Activated CD4-positive, alpha-beta T cell treated with anti-CD3 and anti-CD28 coated beads for 48 hours (primary cell): ENCODE measurements at places on chromosomes 4 and X.
A peak's percentile ranks its signal among the peaks of the same experiment; 100 is the strongest.

DNA sequence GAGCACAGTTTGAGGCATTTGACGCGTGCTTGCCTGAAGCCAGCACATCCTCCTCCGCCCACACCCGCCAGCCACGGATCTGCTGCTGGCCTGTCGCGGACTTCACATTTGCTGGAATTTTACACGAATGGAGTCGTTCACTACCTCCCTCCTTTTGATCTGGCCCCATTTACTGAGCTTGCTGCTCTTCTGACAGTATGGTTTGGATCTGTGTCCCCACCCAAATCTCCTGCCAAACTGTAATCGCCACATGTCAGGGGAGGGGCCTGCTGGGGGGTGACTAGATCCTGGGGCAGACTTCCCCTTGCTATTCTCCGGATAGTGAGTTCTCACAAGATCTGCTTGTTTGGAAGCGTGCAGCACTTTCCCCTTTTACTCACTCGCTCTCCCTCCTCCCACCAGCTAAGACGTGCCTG is 19.9 kb upstream of the CPLX1 start:
- DNase-seq: no peak

GRCh38 chr4:86560447-86560846 is 33.7 kb upstream of the PTPN13 start:
- DNase-seq: no peak

GRCh38 chrX:73916931-73917667 is 354.1 kb downstream of the CHIC1 start:
- no peak for DNase-seq

GRCh38 chr4:2785613-2786012 is 7.3 kb upstream of the SH3BP2 start:
- DNase-seq: peak; percentile 57

- DNase-seq: peak; percentile 28
Measured at GRCh38 chrX:10158279-10159144, 1.7 kb downstream of the CLCN4 start.

DNA sequence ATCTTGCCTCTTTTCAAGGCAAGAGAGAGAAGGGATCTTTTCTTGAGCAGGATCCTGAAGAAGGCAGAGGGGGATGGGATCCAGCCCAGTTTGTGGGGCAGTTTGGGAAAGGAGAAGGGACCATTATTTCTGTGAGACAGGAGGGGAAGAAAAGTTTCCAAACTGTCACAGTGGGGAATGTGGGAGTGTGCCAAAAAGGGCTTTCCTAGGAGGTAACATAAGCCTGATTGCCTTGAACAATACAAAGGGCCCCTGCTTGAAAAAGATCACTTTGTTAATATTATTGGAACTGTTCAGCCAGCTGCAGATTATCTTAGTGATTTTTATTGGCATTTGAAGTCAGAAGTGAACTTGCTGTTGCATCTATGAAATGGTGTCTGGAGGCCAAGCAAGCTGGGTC is 55.2 kb downstream of the MTM1 start:
- no peak for DNase-seq

- DNase-seq: peak; percentile 3
Measured at GRCh38 chr4:17511051-17511450, 839 bp downstream of the QDPR start.

DNA sequence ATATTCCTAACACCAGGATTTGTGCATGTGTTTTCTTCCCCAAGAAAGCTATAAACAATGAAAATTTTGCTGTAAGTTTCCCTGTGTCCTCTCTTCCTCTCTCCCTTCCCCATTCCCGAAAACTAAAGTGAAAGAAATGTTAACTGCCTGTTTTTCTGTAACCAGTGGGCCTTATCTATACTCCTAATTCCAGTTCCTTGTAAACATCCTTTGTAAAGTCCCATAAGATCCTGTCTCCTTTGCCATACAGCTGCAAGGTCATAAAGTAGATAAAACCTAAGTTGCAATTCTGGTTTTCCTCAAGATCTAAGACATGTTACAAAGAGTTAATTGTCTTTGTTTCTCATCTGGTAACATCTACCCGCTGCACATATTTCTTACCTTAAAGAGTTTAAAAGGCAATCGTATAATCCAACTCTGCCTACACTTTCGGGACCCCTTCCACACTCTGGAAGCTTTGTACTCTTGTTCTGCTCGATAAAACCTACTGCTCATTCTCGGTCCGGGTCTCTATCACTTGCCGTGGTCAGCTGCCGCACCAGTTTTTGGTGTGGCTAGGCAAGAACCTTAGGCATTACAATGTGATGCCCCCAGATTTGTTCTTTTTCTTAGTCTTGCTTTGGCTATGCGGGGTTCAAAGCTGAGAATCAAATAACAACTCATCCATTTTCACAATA is 20.5 kb downstream of the UGT2B7 start:
- DNase-seq: no peak

- no peak for DNase-seq
Measured at GRCh38 chr4:163755013-163755412, 260.5 kb downstream of the TMA16 start.

DNA sequence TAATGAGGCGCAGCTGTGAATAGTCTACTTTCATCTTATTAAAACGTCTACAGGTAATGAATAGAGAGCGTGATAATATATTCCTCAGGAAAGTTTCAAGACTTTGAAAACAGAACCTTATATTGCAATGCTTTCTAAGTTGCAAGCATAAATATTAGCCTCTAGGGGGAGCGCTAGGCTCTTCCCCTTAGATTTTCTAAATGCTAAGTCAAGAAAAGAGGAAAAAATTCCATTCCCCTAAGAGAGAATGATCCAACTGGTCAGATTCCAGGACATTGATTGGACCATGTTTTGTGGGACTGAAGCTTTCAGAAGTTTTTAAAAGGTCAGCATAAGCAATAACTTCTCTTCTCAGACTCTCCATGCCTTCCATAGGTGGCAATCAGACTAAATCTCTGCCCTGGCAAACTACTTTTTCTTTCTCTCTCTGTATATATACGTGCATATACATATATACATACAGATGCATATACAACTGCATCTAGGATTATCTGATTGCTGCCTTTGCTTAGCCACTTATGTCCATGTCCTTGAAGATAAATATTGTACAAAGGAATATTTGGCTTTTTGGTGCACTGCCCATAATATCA is 492.9 kb downstream of the INPP4B start:
- DNase-seq: no peak

- peak; percentile 31 for DNase-seq
Measured at GRCh38 chr4:26152056-26152455, 168.8 kb upstream of the RBPJ start.

- DNase-seq: no peak
Measured at GRCh38 chrX:81377329-81377728, 175.4 kb downstream of the SH3BGRL start.

GRCh38 chr4:125388613-125389012 is 73.9 kb downstream of the FAT4 start:
- no peak for DNase-seq

DNA sequence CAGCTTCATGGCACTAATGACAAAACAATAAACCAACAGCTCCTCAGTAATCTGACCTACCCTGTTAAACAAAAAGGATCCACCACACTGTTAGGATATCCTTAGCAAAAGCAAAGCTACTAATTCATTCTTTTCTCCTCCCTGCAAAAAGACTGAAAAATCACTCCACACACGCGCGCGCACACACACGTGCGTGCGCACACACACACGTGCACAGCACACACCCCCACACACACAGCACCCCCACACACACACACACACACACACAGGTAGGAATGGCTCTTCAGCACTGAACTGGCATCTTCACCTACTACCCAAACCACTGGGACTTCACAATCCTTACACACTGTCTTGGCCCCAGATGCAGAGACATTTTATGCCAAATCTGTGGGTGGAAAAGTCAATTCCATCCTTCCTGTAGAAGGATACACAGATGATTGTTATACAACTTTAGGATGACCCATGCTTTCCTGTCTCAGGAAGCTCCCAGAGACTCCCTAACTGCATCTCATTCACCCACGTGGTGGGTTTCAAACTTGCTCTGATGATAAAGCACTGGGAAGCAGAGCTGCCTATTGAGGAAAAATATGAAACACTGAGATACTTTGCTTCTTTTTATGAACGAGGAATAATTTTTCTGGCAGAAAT is 102.5 kb downstream of the TSPAN5 start:
- no peak for DNase-seq

- no peak for DNase-seq
Measured at GRCh38 chrX:151754047-151754429, 19.5 kb downstream of the CNGA2 start.

- no peak for DNase-seq
Measured at GRCh38 chr4:137866671-137867070, 334.4 kb upstream of the PCDH18 start.

DNA sequence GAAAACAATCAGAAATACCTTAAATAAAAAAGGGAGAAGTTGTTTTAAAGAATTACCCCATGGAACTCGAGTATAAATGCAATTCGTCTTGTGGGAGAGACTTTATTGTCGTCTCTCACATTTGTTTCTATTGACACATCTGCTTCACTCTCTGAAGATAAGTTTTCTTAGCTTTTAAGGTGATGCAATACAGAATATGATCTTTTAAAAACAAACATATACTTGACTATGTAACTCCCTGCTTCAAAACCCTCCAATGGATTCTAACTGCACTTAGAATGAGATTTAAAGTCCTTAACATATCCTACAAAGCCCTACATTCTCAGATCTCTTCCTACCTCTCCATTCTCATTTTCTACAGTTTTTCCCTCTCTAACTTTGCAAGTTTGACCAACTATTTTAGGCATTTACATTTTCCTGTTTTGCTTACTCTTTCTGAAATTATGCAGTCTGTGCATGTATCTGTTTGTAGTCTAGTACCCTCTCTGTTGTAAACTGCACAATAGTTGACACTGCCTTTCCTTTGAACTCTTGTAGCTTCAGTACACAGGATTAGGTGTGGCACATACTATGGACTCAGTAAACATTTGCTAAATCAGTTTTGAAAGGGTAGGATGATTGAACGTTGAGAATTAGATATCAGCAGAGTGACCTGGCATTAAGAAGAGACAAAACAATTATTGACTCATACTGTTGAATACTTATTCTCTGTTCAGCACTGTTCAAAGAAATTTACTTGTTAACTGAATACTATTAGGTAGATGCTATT is 59.8 kb downstream of the AGTR2 start:
- DNase-seq: no peak

DNA sequence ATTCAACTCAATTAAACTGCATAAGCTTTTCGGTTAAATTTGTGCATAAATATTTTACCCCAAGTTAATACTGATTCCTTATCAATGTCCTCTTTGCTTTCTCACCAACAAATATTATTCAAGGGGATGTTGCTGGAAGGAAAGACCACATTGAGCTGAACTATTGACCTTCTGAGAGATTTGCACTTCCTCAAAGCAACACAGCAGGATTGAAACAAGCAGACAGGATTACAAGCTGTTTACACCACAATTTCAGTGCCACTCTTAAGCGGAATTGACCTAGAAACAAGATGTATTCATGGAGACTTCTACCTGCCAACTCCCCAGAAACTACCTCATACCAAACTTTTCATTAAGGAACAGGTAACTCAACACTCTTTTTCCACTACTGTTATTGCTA is 96.5 kb upstream of the DUSP21 start:
- DNase-seq: no peak

DNA sequence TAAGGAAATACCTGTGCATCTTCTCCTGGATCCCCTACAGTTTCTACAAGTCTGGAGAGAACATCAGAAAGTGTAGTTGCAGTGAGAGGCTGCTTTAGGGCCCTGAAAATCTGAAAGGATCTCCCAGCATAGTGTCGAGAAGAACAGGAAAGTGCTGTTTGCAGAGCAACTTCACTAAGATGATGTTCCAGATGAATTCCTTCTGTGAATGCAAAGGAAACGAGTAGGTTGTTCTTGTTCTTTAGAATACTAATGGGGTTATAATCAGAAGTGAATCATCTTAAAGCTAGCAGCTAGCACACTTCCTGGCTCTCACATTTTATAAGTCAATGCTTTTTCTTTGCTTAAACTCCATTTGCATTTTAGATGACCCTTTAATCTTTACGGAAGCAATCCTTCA is 53.7 kb downstream of the ZAR1 start:
- no peak for DNase-seq

- DNase-seq: no peak
Measured at GRCh38 chr4:64598066-64598465, 188.8 kb upstream of the TECRL start.

GRCh38 chrX:39519030-39519488 is 578.7 kb downstream of the BCOR start:
- DNase-seq: no peak

DNA sequence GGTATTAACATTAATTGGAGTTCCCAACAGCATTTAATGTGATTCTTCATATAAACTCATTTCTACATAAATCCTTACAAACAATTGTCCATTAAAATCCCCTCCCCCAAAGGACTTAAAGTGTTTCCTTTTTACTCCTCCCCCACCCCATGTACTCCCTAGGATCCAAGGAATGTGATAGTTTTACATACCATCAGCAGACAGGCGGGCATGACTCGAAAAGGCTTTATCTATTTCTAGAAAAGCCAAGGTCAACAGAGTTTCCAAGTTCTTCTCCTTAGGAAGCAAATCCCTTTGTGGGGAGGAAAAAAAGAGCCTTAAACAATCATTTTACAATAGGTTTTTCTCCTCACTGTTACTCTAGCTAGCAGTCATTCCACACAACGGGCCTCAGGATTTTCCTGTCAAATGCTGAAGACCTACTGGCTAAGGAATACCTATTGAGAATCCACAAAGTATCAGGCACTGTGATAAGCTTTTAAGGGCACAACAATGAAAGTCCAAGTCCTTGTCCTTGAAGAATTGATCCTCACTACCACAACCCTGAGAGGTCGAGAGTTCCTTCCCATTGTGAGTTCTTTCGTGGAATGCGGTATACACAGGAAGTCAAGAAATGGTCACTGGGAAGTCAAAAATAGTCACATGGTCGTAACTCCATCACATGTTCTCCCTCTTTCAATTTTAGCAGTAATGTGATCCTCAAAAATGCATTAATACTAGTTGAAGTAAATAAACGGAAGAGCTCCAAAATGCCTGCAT is 7.2 kb downstream of the PPM1K start:
- DNase-seq: no peak

- no peak for DNase-seq
Measured at GRCh38 chr4:139450586-139450985, 3.3 kb upstream of the RAB33B start.

DNA sequence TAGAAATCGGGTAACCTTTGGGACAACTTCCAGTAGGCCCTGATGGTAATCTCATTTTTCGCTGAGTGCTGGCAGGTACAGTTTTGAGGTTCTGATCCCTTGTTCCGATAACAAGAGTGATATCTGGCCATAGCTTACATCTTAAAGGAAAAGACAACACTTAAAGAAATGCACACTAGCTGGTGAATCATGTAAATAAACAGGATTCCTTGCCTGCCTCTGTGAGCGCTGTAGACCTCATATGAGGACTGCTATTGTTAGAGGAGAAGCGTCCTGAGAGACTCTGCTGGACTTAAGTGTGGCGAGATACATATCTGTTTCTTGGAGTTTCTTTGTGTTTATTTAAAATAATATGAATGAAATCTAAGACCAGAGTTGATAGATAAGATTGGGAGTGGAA is 149.3 kb upstream of the SLC4A4 start:
- no peak for DNase-seq

GRCh38 chr4:99179178-99179577 is 35.1 kb upstream of the ADH4 start:
- no peak for DNase-seq

GRCh38 chr4:3314706-3315260 is 22.0 kb downstream of the RGS12 start:
- no peak for DNase-seq
